ENCODE measurements at places on chromosomes 11 and 22.

GRCh38 chr11:25981998-25982397, 349.9 kb upstream of the ANO3 start:
- H3K4me1 ChIP-seq, result no peaks in the 10 kb centered on the region
- no peaks in the 10 kb centered on the region for H3K36me3 ChIP-seq
- H3K4me3 ChIP-seq, result no peak overlapping the region

DNA sequence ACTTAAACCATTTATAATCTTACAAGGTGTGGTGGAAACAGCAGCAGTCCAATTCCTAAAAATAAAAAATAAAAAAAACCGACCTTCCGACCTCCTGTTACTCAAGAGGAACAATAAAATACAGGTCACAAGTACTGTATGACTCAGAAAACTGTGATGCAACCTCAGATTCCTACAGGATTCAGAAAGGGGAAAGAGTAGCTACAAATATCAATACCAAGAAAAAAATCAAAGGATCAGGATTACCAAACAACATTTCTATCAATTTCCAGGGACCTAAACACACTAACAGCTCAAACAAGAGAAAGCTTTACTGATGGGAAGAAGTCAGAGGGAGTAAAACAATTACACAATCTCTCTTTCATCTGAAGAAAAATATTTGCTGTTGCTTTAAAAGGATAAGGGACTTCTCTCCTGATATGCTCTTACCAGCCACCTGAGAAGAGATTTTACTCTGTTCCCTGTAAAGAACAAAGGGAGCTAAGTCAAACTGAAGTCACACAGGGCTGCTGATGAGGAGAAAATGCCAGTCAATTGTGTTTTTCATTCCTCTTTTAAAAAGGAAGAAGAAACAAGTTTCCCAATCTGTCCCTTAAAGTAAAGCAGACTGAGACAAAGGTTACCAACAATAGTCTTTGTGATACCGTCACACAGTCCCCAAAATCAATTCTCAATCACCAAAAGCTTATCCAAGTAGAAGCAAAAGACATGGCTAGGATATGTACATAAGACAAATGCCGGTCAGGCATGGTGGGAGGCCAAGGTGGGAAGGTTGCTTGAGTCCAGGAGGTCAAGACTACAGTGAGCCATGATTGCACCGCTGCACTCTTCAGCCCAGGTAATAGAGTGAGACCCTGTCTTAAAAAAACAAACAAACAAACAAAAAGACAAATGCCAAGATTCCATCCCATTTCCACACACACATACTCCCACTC, 39.3 kb downstream of the AMBRA1 start:
- DNase-seq, result no peak
- H3K36me3 ChIP-seq, result peaks cover 10% of the 10 kb centered on the region
- H3K27me3 ChIP-seq, result no peaks in the 10 kb centered on the region
- H3K4me3 ChIP-seq, result peak overlapping the region; percentile 34
- peak overlapping the region; percentile 57 for H3K27ac ChIP-seq

- H3K27me3 ChIP-seq, result no peaks in the 10 kb centered on the region
- H3K36me3 ChIP-seq, result no peaks in the 10 kb centered on the region
- no peak for DNase-seq
- H3K27ac ChIP-seq, result no peak overlapping the region
Measured at GRCh38 chr11:83671289-83671688, 385.1 kb upstream of the CCDC90B start.

- no peaks in the 10 kb centered on the region for H3K27me3 ChIP-seq
- H3K4me1 ChIP-seq, result no peaks in the 10 kb centered on the region
- no peak for DNase-seq
- no peaks in the 10 kb centered on the region for H3K36me3 ChIP-seq
- no peak overlapping the region for H3K27ac ChIP-seq
Measured at GRCh38 chr11:57214494-57214893, 22.6 kb downstream of the APLNR start.

GRCh38 chr22:43560651-43561050, 148.8 kb downstream of the MPPED1 start:
- no peak overlapping the region for H3K27ac ChIP-seq
- DNase-seq, result no peak
- H3K36me3 ChIP-seq, result no peaks in the 10 kb centered on the region
- no peak overlapping the region for H3K4me3 ChIP-seq
- H3K4me1 ChIP-seq, result no peaks in the 10 kb centered on the region
- no peaks in the 10 kb centered on the region for H3K27me3 ChIP-seq

GRCh38 chr22:27857443-27857842, 55.9 kb upstream of the MN1 start:
- no peak overlapping the region for H3K4me3 ChIP-seq
- H3K27me3 ChIP-seq, result no peaks in the 10 kb centered on the region
- no peak overlapping the region for H3K27ac ChIP-seq
- peaks cover 75% of the 10 kb centered on the region for H3K36me3 ChIP-seq
- no peak for DNase-seq

GRCh38 chr11:109130910-109131309, 291.1 kb upstream of the C11orf87 start:
- no peak overlapping the region for H3K27ac ChIP-seq
- H3K4me3 ChIP-seq, result no peak overlapping the region
- H3K4me1 ChIP-seq, result no peaks in the 10 kb centered on the region
- H3K36me3 ChIP-seq, result no peaks in the 10 kb centered on the region
- H3K27me3 ChIP-seq, result no peaks in the 10 kb centered on the region

- peaks cover 1% of the 10 kb centered on the region for H3K27me3 ChIP-seq
- no peaks in the 10 kb centered on the region for H3K4me1 ChIP-seq
- H3K36me3 ChIP-seq, result no peaks in the 10 kb centered on the region
- no peak overlapping the region for H3K27ac ChIP-seq
- H3K4me3 ChIP-seq, result no peak overlapping the region
- DNase-seq, result no peak
Measured at GRCh38 chr11:104522123-104522522, 358.2 kb upstream of the PDGFD start.

DNA sequence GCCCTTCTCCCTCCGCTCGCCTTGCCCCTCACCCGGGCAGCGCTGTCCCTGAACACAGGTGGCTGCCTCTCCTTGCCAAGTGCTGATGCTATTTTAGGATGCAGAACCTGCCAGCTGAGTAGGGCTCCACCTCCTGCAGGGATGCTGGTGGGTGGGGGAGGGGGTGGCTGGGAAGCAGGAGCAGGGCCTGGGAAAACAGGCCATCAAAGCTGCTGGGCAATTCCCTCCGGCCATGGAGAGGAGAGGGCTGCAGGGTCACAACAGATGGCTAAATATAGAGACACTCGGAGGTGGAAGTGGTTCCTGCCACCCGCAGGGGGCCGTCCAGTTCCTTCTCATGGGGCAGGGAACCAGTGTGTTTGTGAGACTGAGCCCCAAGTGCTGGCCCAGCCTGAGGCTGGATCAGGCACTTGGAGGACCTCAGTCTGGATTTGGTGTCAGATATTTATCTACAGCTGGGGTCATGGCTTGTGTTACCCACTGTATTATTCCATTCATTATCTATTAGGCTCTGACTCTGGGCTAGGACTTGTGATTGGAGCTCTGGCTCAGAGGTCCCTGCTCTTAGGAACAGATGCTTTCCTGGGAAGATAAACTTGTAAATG, 59.6 kb downstream of the LRRC32 start:
- H3K27ac ChIP-seq, result no peak overlapping the region
- H3K4me1 ChIP-seq, result no peaks in the 10 kb centered on the region
- H3K36me3 ChIP-seq, result no peaks in the 10 kb centered on the region
- no peak for DNase-seq

DNA sequence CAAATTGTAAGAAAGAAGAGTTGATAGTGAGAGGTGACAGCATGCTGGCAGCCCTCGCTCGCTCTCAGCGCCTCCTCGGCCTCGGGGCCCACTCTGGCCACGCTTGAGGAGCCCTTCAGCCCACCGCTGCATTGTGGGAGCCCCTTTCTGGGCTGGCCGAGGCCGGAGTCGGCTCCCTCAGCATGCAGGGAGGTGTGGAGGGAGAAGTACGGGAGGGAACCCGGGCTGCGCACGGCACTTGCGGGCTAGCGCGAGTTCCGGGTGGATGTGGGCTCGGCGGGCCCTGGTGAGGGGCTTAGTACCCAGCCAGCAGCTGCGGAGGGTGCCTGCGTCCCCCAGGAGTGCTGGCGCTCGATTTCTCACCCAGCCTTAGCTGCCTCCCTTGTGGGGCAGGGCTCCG, 539.7 kb upstream of the CCDC179 start:
- no peaks in the 10 kb centered on the region for H3K27me3 ChIP-seq
- DNase-seq, result no peak
- no peak overlapping the region for H3K4me3 ChIP-seq
- H3K4me1 ChIP-seq, result no peaks in the 10 kb centered on the region

Data from activated T-helper 2 cell treated with anti-CD3 and anti-CD28 coated beads, Interferon-gamma antibody, Interleukin-2, Interleukin-4, amounts not matched to agents 10 μg/mL and 5 μg/mL and 100 μg/mL, durations not matched to agents 14 hours and 24 hours and 36 hours (primary cell).